Activated T-cell treated with anti-CD3 and anti-CD28 coated beads, Interleukin-2, amount 50 U/mL, for 72 hours (primary cell): ENCODE measurements at places on chromosomes 4 and X. TPM values are rescaled to one million over a fixed set of nuclear protein-coding genes. Genes with fewer than 3 reads are reported as not detected.

DNA sequence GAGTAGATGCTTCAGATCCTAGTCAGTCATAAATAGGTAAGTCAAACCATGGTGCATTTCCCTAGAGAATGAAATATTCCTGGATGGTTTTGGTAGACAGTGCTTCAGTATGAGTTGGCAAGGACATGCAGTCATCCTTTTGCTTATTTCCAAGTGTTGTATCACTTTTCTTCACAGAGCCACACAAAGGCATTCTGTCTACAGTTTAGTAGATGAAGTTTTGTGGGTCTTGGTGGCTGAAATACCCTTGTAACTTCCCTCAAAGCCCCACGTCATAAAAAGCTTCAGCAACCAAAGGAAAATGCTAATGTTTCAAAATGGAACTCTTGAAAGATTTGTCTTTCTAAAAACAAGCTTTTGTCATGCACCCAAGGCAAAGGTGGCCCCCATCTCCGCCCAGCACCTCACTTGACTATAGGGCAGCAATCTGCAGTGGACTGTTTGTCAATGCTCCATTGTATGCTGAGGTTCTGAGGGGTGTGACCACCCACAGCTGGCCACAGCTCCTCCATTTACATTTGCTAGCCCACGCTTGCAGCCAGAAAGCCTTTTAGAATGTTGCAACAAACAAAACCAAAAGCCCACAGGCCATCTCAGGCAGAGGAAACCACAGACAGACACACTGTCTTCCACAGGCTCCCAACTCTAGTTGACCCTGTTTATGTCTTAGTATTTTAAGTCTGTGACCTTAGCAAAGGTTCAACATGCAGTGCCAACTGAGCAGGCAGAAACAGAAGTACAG is 87.1 kb upstream of the FAM9C start:
- peaks cover 18% of the 10 kb centered on the region for H3K27me3 ChIP-seq
- no peak overlapping the region for H3K27ac ChIP-seq
- H3K36me3 ChIP-seq = no peaks in the 10 kb centered on the region
- H3K4me3 ChIP-seq = peak overlapping the region; percentile 36

The ZNF157 gene
- total RNA-seq = 0.67 TPM

The CXCL11 gene
- not detected for total RNA-seq

- no peak overlapping the region for H3K27ac ChIP-seq
- H3K4me3 ChIP-seq = no peak overlapping the region
- no peak for DNase-seq
- no peaks in the 10 kb centered on the region for H3K4me1 ChIP-seq
- no peaks in the 10 kb centered on the region for H3K36me3 ChIP-seq
Observed at GRCh38 chr4:163568843-163569242, 74.4 kb downstream of the TMA16 start.

GRCh38 chrX:138748480-138748879 is 37.0 kb upstream of the FGF13 start:
- H3K36me3 ChIP-seq = no peaks in the 10 kb centered on the region
- no peaks in the 10 kb centered on the region for H3K4me1 ChIP-seq
- no peak overlapping the region for H3K4me3 ChIP-seq

GRCh38 chr4:125358453-125358852 is 43.7 kb downstream of the FAT4 start:
- H3K27me3 ChIP-seq = no peaks in the 10 kb centered on the region
- no peak overlapping the region for H3K27ac ChIP-seq
- H3K36me3 ChIP-seq = no peaks in the 10 kb centered on the region
- H3K4me1 ChIP-seq = no peaks in the 10 kb centered on the region
- no peak for DNase-seq

DNA sequence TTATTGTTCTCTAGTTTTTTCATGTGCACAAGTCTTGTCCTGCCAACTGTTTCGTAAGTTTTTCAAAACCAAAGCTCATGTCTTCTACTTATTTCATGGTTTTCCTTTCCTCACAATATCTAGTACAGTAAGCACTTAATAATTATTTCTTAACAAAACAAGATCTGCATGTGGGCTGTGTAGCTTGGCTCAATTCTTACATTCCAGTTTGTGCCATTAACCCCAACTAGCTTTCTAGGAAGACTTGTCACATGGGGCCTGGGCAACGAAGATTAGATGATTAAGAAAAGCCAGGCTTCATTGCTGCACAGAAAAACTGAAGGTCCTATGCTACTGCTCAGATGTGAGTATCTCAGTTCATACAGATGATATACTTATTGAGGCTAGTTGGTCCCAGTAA is 155.3 kb upstream of the TEX13A start:
- H3K27me3 ChIP-seq = no peaks in the 10 kb centered on the region
- H3K27ac ChIP-seq = no peak overlapping the region
- DNase-seq = no peak
- H3K4me3 ChIP-seq = no peak overlapping the region
- H3K36me3 ChIP-seq = no peaks in the 10 kb centered on the region

DNA sequence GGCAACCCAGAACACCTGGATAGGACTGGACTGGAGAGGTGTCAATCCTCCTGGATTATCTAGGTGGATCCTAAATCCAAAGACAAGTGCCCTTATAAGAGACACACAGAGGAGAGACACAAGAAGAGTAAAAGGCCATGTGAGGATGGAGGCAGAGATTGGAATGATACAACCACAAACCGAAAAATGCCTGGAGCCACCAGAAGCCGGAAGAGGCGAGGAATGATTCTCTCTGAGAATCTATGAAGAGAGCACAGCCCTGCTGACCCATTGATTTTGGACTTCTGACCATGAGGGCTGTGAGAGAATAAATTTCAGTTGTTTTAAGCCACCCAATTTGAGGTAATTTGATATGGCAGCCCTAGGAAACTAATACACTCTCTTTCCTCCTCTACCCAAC is 20.1 kb downstream of the GPC3 start:
- no peak overlapping the region for H3K4me3 ChIP-seq
- H3K27me3 ChIP-seq = peaks cover 42% of the 10 kb centered on the region
- peaks cover 11% of the 10 kb centered on the region for H3K4me1 ChIP-seq
- DNase-seq = no peak
- peak overlapping the region; percentile 16 for H3K27ac ChIP-seq
- no peaks in the 10 kb centered on the region for H3K36me3 ChIP-seq

The GLRA2 gene
- not detected for total RNA-seq

DNA sequence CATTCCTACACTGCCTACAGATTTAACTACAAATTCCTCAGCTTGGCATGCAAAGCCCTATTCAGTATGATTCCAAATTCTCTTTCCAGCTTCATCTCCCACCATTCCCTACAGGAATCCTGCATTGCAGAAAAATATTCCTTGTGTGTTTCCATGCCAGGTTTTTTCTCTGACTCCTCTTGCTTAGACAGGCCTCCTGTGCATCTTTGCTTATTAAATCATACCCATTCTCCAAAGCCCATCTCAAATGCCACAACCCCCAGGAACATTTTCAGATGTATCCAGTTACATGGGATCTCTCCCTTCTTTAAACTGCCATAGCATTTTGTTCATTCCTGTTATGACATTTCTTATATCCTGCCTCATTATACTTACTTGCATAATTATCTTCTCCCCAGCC is 106.4 kb upstream of the GRIA3 start:
- H3K27ac ChIP-seq = no peak overlapping the region
- no peak for DNase-seq
- no peaks in the 10 kb centered on the region for H3K4me1 ChIP-seq
- H3K27me3 ChIP-seq = peaks cover 16% of the 10 kb centered on the region
- no peaks in the 10 kb centered on the region for H3K36me3 ChIP-seq

GRCh38 chrX:153588021-153588781 is 10.7 kb downstream of the CCNQ start:
- peaks cover 14% of the 10 kb centered on the region for H3K27me3 ChIP-seq
- no peaks in the 10 kb centered on the region for H3K4me1 ChIP-seq
- H3K4me3 ChIP-seq = no peak overlapping the region
- H3K36me3 ChIP-seq = peaks cover 5% of the 10 kb centered on the region

The CLCN3 gene
- 28.7 TPM for total RNA-seq

DNA sequence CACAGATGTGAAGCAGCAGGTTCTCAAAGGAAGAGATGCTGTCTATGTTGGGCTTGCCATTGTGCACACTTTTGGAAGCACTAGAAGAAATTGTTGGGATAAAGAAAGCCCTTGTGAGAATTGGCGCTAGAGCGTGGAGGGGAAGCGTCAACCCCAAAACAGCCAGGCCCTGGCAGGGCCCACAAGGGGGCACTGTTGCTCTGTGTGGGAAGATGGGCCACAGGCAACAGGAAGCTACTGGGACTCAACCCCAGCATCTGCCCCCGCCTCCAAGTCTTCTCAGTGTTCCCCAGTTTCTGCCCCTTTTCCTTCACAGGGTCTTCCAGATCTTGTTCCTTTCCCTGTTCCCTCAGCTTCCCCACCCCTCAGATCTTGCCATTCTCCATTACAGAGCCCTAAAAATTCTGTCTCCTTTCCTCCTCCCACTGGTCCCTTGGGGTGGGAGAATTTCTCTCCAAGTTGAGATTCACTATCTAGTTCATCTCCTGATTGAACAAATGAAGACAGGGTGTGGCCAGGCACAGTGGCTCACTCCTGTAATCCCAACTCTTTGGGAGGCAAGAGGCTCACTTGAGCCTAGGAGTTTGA is 85.5 kb downstream of the STARD8 start:
- H3K36me3 ChIP-seq = no peaks in the 10 kb centered on the region
- peak; percentile 79 for DNase-seq
- H3K27ac ChIP-seq = no peak overlapping the region
- H3K4me3 ChIP-seq = no peak overlapping the region
- H3K27me3 ChIP-seq = peaks cover 58% of the 10 kb centered on the region

The CFI gene
- 0.17 TPM for total RNA-seq

The CACNA1F gene
- 3.4 TPM for total RNA-seq

The HPSE gene
- total RNA-seq = 15.3 TPM

The TSPAN7 gene
- total RNA-seq = 0.62 TPM

DNA sequence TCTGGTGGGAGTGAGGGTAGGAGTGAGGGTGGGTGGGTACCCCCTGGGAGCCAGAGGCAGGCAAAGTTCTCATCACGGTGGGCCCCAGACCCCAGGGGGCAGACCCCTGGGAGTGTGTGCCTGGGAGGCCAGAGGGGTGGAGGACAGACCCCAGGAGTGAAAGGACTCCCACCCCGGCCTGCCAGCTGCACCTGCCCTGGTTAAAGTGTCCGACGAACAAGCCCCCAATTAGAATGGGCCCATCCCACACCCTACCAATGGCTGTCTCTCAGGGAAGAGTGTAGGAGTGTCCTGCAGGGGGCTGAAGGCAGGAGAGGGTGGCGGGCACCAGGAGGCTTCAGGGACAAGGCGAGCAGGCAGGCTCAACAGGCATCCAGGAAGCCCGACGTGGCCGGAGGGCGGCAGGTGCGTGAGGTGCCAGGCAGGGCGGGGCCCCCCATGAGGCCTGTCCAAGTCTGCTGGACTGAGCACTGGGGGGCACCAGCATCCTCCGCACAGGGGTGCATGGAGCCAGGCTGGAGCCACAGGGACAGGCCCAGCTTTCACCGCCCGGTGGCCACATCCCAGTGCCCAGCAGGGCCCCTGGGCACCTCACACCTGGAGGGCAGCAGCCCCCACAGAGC is 8.7 kb downstream of the PDE6B start:
- H3K36me3 ChIP-seq = no peaks in the 10 kb centered on the region
- H3K4me3 ChIP-seq = no peak overlapping the region
- H3K27me3 ChIP-seq = no peaks in the 10 kb centered on the region
- H3K4me1 ChIP-seq = no peaks in the 10 kb centered on the region
- DNase-seq = no peak
